ENCODE measurements at places on chromosomes 1 and 21. TPM values are rescaled to one million over a fixed set of nuclear protein-coding genes. Genes with fewer than 3 reads are reported as not detected.

The FCAMR gene
- total RNA-seq = 2.2 TPM

The BRDT gene
- not detected for total RNA-seq

The MYOG gene
- 2.6 TPM for total RNA-seq

The RHBDL2 gene
- not detected for total RNA-seq

The NBPF3 gene
- 22.1 TPM for total RNA-seq

The RIPPLY3 gene
- not detected for total RNA-seq

The DEPDC1 gene
- 10.8 TPM for total RNA-seq

GRCh38 chr1:104884939-104885338 lies 1135.2 kb downstream of the AMY1C start:
- DNase-seq = no peak

GRCh38 chr1:36605942-36606640 lies 123.4 kb upstream of the CSF3R start:
- no peak for DNase-seq

DNA sequence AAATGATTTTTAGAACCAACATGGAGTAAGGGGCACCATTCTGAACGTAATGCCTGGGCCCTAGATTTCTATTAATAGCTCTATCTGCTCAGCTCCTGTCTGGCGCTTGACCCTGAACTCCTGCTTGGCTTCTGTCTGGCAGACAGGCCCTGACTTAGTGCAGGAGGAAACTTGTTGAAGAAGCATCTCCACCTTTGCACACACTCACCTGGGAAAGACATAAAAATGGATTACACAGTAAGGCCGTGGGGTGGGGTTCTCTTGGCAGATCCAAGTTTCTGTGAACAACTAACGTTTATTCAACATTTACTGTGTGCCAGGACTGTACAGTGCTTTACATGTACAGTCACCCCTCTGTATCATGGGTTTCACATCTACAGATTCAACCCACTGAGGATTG lies 62.1 kb upstream of the CNIH3 start:
- no peak for DNase-seq

GRCh38 chr1:15443281-15443680 lies 5.0 kb downstream of the CTRC start:
- DNase-seq = no peak

- DNase-seq = no peak
These were observed 27.9 kb downstream of the SSBP3 start for GRCh38 chr1:54378157-54378873.

DNA sequence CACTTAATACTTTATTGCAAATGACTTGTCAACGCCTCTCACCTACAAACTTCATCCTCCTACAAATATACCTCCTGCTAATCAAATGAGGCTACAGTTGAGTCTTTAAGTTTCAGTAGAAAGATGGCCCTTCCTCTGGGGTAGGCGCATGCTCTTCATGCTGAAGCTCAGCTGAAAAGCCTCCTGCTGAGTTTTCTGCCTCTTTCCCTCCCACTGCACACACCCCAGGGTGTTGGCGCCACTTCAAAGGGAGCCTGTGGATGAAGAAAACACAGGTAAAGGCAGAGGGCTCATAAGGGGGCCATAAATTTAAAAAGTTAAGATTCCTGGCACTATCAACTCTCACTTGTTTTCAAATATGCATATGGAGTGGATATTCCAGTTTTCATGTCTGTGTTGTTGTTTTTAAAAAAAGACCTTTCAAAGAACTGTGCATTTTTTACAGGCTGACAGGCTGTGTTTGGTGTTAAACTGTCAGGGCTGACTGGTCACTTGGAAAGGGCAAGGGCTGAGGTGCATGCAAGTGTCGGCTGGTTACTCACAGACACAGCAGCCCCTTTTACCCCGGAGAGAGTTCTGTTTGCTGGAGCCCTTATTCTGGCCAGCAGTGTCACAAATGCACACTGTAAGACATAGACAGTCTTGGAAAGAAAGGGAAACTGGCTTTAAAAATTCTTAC lies 42.9 kb upstream of the LGALS8 start:
- peak; percentile 61 for DNase-seq

- DNase-seq = no peak
These were observed 76.3 kb downstream of the ADARB1 start for GRCh38 chr21:45150638-45151131.

DNA sequence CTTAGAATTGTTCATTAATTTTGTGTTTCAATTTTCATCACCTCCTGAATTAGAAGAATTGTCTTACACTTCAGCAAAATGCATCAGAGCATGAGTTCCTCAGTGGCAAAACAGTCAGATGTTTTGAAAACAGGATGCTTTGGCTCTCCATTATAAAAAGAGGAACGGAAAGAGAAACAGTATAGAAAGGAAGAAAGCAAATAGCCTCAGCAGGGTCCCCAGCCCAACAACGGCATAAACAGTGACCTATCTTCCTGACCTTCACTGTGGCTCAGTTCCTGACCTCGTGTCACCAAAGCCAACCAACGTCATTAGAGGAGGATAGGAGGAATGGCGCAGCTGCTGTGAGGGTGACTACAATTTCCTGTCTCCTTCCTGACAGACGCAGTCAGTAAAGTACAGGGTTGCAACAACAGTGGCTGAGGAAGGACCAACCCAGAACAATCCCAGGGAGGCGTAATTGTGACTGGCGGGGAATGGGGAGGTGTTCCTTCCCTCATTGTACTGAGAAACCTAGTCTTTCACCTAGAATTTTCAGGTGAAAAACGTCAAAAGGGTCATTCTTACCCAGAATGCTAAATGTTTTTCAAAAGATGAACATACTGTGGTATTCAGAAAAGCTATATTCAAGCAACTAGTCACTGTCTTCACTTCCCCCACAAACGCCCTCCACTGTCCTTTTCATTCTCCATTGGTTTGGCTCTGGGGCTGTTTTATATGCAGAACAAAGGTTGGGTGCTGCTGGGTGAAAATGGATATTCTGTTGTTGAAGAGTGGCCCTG lies 197.9 kb upstream of the SGIP1 start:
- peak; percentile 64 for DNase-seq

DNA sequence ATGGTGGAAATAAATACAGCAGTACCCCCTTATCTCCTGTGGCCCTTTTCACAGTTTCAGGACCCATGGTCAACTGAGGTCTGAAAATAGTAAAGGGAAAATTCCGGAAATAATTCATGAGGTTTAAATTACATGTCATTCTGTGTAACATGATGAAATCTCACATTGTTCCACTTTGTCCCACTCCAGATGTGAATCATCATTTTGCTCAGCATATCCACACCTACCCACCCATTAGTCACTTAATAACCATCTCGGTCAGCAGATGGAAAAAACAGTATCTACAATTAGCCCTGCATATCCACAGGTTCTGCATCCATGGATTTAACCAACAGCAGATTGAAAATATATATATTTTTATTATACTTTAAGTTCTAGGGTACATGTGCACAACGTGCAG lies 86.9 kb upstream of the GORAB start:
- DNase-seq = no peak

GRCh38 chr21:38807986-38808385 lies 2.3 kb downstream of the ETS2 start:
- DNase-seq = no peak

- DNase-seq = no peak
These were observed 84.1 kb upstream of the SELENON start for GRCh38 chr1:25715888-25716287.

GRCh38 chr1:64295561-64295960 lies 92.1 kb downstream of the UBE2U start:
- no peak for DNase-seq

DNA sequence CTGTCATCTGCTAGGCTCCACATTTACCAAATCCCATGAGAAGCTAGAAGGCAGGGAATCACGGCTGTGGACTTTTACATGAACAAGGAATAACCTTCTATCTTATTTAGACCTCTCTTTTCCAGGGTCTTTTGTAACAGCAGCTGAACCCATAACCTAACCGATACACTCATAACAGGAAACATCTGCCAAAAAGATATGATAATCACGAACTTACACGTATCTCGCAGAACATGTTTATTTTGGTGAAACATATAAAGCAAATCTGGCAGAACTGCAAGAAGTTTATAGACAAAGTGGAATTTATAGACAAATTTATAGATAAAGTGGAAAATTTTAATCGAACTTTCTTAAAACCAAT lies 20.4 kb downstream of the TINAGL1 start:
- DNase-seq = no peak

- DNase-seq = peak; percentile 10
These were observed 37.5 kb downstream of the SPAG17 start for GRCh38 chr1:118147522-118147921.
